Omental fat pad (tissue), 4 donors: ENCODE measurements at places on chromosomes 11 and 22.

- DNase-seq: no peak
These were observed 802 bp downstream of the ATG2A start for GRCh38 chr11:64916040-64916774.

DNA sequence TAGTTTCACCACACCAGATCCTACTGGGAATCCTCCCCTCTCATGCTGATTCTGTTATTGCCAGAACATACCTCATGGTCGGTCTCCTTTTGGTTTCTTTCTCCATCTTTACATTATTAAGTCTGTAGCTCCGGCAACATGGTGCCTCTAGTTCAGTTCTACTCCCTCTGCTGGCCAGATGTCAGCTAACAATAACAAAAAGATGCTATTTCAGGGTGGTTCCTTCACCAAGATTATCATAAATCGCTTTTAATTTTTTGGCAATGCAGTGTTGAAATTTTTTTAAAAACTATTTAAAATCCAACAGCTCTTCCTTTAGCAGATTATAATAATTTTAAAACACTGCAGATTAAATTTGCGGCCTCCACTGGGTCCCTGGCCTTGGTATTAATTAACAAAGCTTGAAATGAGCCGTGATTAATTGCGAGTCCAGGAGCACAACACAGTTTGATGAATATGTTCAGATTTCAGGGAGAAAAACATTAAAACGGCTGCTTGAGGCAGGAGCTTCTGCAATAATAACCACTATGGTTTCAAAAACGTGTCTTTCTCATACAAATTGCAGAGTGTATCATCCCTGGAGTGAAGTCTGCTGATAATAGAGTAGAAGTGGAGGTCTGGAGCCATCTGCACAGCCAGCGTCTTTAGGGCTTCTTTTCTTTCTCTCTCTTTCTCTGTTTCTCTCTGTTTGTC is 492.9 kb upstream of the KIRREL3 start:
- DNase-seq: no peak

DNA sequence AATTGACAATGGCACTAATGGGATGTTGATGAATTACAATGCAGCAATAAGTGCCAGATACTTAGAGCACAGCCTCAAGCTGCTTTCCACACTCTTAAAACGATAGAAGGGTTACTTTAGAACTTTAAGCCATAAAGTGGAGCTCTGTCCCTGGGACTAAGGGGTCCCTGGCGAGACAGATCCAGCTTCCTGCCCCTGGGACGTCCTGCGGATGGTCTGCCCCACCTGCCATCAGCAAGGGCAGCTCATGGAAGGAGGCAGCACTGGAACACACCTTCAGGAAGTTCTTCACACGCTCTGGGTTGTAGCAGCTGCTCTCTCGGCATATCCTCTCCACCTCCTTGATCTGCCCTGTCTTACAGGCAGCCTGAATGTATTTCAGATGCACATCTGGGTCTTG is 45.1 kb upstream of the SLC25A1 start:
- no peak for DNase-seq

- no peak for DNase-seq
These were observed 25.1 kb downstream of the LGR4 start for GRCh38 chr11:27447288-27448183.

- DNase-seq: no peak
These were observed 9.3 kb downstream of the PLEKHB1 start for GRCh38 chr11:73655686-73656085.
